ENCODE measurements at places on chromosomes 3 and 15. TPM values are rescaled to one million over a fixed set of nuclear protein-coding genes. Genes with fewer than 3 reads are reported as not detected.
A peak's percentile ranks its signal among the peaks of the same experiment; 100 is the strongest.

DNA sequence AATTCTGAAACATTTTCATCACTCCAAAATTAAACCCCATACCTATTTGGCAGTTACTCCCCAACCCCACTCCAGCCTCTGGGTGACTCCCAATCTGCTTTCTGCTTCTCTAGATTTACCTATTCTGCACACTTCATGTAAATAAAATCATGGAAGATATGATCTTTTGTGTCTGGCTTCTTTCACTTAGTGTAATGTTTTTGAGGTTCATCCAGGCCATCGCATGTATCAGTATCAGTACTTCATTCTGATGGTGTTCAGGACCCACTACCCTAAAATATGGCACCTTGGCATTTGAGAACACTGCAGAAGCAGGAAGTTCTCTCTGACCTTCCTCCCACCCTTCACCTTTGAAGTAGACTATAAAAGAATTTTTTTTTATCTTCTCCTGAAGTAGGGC is 78.7 kb upstream of the SLC25A26 start:
- no peak for DNase-seq
- H3K27ac ChIP-seq = no peak overlapping the region
- no peaks in the 10 kb centered on the region for H3K4me1 ChIP-seq

DNA sequence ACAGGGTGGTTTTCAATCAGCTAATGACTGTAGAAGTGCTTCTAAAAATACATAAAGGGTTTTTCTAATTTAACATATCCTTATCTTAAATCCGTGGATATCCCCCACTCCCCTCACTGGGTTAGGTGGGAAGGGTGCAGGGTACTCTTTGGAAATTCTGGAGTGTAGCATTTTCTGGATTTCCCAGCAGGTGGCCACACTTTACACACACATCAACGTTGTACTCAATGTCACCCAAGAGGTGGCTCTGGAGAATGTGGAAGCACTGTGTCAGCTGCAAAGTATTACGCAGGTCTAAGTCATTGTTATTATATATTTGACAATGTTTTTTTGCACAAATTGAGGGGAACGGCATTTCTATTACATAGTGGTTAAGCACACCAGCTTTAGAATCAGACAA is 168.8 kb downstream of the CHDH start:
- no peak for DNase-seq
- H3K4me3 ChIP-seq = no peak overlapping the region
- no peak overlapping the region for H3K27ac ChIP-seq
- no peaks in the 10 kb centered on the region for H3K4me1 ChIP-seq
- H3K36me3 ChIP-seq = no peaks in the 10 kb centered on the region

- no peak for DNase-seq
- H3K4me1 ChIP-seq = no peaks in the 10 kb centered on the region
- no peak overlapping the region for H3K4me3 ChIP-seq
- no peaks in the 10 kb centered on the region for H3K36me3 ChIP-seq
- H3K27ac ChIP-seq = no peak overlapping the region
- no peaks in the 10 kb centered on the region for H3K27me3 ChIP-seq
These were observed 103.0 kb upstream of the NAALADL2 start for GRCh38 chr3:174755833-174756829.

- no peak for DNase-seq
- H3K4me1 ChIP-seq = no peaks in the 10 kb centered on the region
- H3K27ac ChIP-seq = no peak overlapping the region
- no peaks in the 10 kb centered on the region for H3K27me3 ChIP-seq
- H3K36me3 ChIP-seq = no peaks in the 10 kb centered on the region
These were observed 104.0 kb downstream of the STRIT1 start for GRCh38 chr3:155189478-155189877.

DNA sequence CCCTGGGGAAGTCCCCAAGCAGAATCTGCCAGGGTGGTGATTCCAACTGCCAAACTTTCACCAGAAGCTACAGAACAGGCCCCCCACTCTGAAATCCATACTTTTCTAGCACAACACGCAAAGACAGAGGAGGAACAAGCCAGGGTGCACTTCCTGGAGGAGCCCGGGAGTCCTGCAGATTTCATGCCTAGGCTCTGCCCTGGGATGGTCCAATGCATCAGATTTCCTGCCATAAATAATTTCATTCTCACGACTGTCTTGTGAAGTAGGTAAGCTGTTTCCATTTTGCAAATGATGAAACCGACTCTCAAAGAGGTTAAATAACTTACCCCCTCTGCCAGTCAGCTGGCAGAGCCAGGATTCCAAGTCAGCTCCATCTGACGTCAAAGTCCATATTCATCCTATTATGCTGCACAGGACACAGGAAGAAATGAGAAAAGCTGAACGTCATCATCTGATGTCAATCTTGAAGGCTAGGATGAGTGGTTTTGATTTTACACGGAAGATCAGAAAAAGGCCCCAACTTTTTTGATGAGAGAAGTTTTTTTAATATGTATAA is 134.8 kb upstream of the IGF1R start:
- H3K27ac ChIP-seq = peak overlapping the region; percentile 72
- peak overlapping the region; percentile 18 for H3K4me3 ChIP-seq
- peaks cover 4% of the 10 kb centered on the region for H3K4me1 ChIP-seq
- DNase-seq = no peak
- no peaks in the 10 kb centered on the region for H3K27me3 ChIP-seq

DNA sequence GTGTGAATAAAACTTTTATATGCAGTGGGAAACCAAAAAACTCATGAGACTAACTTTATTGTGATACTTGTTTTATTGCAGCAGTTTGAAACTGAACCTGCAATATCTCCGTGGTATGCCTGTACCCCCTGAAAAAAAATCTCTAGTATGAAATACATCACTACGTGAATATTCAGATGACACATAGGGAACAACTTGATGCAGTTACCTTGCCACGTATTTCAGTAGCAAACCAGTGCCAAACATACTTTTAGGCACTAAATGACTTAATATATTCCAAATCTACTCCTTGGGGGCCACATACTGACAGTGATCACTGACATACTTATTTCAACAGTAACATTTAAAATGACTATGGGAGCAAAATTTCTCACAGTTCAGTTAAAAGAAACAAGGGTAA is 13.8 kb downstream of the CRBN start:
- H3K27ac ChIP-seq = no peak overlapping the region
- no peak overlapping the region for H3K4me3 ChIP-seq
- H3K27me3 ChIP-seq = no peaks in the 10 kb centered on the region
- H3K4me1 ChIP-seq = no peaks in the 10 kb centered on the region

DNA sequence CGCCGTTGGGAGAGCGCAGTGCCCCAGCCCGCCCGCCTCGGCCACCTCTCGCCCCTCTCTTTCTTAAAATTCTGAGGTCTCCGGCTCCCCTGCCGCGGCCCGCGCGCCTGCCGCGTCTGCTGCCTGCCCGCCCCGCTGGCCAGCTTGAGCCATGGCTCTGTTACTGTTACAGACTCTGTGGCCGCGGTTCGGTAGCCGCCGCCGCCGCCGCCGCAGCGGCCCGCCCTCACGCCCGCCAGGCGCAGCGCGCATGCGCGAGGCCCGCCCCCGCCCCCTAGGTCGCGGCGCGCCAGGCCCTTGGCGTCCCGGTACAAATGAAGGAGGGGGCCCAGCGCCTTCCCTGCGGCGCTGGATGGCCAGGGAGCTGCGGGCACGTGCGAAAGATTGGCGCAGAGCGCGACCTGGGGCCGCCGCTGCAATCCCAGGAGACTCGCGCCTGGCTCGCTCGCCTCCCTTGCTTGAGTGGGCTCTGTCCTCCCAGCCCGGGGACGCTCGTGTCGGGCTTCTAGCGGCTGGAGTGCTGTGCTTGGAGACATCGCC is at the start of gene ONECUT1:
ONECUT1 (minus strand) TSS at position 168 of the 540 bp plus-strand sequence. CDS start 452 bp downstream, outside the sequence.
- H3K4me3 ChIP-seq = peak within 1 kb of the TSS; percentile 83
- peak within 1 kb of the TSS; percentile 92 for H3K27ac ChIP-seq
- no peaks in the 10 kb centered on the region for H3K27me3 ChIP-seq
- DNase-seq = peak; percentile 82
- no peaks in the 10 kb centered on the region for H3K36me3 ChIP-seq

DNA sequence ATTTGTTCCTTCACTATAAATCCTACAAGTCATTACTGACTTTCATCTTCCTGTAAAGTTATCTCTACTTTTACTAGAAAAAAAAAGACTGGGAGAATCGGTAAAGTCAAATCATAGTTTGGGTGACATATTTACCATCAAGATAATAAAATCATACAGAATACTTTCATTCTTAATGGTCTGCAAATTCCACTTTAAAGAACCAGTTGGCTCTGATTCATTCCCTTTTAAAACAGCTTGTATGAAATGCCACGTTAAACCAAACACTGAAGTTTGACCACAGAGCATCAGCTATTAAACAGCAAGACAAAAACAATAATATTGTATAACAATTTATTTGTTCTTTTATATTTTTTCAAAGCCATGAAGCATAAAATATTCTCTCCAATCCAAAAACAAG is 100.7 kb downstream of the FBN1 start:
- H3K4me3 ChIP-seq = no peak overlapping the region
- H3K27me3 ChIP-seq = no peaks in the 10 kb centered on the region
- H3K36me3 ChIP-seq = no peaks in the 10 kb centered on the region
- no peak for DNase-seq
- no peak overlapping the region for H3K27ac ChIP-seq

DNA sequence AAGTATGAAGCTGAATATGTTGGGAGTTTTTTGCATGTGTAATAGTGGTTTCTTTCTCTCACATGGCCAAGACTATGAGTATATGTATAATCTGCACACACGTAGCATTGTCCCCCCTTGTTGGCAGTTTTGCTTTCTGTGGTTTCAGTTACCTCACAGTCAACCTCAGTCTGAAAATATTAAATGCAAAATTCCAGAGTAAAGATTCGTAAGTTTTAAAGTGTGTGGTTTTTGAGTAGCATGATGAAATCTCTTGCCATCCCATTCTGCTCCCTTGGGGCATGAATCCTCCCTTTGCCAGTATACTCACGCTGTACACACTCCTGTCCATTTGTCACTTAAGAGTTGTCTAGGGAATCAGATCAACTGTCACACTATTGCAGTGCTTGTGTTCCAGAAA is 742.0 kb upstream of the CCDC54 start:
- DNase-seq = no peak
- no peaks in the 10 kb centered on the region for H3K4me1 ChIP-seq
- no peaks in the 10 kb centered on the region for H3K36me3 ChIP-seq
- no peaks in the 10 kb centered on the region for H3K27me3 ChIP-seq
- H3K27ac ChIP-seq = no peak overlapping the region
- H3K4me3 ChIP-seq = no peak overlapping the region

GRCh38 chr15:58282060-58282708 is 144.0 kb downstream of the AQP9 start:
- no peaks in the 10 kb centered on the region for H3K4me1 ChIP-seq
- no peak overlapping the region for H3K4me3 ChIP-seq
- H3K27me3 ChIP-seq = no peaks in the 10 kb centered on the region
- DNase-seq = no peak

Gene SMCO1
- not detected for total RNA-seq

Gene ASB14
- not detected for total RNA-seq

Gene NT5DC2
- total RNA-seq = 9.1 TPM

Gene SLTM
- total RNA-seq = 25.2 TPM

Gene EIF4E3
- 14.3 TPM for total RNA-seq

Gene EXD1
- total RNA-seq = not detected

Data from pancreas (tissue), 10 donors.